ENCODE measurements at places on chromosomes 7 and 10.
A peak's percentile ranks its signal among the peaks of the same experiment; 100 is the strongest.

DNA sequence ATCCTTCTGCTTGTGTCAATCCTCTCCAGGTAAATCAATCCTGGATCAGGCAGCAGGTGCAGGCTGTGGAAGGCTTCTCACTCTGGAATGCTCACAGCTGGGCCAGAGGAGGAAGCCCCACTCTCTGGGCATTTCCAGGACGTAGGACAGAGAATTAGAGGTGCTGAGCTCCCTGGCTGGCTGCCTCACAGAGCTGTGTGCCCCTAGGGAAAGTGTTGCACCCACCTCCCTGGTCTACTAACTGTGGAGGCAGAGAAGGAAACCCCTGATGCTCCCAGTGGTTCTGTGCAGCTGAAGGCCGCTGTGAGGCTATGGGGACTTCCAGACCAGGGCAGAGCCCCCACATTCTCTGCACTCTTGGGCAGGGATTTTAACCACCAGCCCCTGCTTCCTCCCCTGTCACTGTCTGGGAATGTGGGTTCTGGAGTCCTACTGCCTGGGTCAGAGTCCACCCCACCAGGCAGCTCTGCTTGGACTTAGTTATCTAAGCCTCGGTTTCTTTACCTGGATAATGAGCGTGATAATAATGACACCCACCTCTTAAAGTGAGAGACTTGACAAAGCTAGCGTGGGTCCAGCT lies 73.5 kb upstream of the EEPD1 start:
- DNase-seq, result no peak

GRCh38 chr7:120860156-120860555 lies 2.2 kb upstream of the TSPAN12 start:
- no peak for DNase-seq

DNA sequence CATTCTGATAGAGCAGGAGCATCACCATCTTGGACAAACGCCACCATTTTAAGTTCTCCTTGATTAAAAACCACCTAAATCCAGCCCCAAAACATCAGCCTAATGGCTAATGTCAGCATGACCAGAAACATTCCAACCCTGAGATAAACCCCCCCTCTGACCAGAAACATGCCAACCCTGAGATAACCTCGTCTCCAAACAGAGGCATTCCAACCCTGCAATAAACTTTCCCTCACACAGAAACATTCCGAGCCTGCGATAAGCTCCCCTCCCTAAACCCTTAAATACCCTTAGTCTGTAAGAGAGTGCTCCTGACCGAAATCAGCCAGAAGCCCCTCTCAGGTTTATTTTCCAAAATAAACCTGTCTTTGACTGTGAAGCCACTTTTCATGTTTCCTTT lies 76.5 kb downstream of the ADARB2 start:
- DNase-seq, result no peak

- DNase-seq, result no peak
Observed at GRCh38 chr7:46606761-46607160, 685.7 kb upstream of the IGFBP3 start.

- DNase-seq, result no peak
Observed at GRCh38 chr7:92750946-92751345, 85.4 kb downstream of the CDK6 start.

DNA sequence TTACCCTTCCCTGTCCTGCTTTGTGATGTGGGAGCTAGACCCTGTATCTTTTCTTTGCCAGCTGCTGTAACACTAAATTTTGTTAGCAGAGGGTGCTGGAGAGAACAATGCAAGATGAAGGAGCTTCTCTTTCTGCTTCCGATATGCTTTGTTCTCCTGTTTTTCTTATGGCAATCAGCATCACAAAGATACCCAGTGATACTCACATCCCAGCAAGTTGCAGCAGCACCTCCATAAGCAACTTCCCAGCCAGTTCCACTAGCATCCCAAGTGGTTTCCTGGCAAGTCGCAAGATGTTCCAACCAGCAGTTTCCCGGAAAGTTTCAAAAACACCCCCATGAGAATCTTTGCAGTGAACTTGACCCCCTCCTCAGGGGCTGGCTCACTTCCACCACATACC lies 148.6 kb downstream of the IMMP2L start:
- DNase-seq, result no peak

GRCh38 chr10:12507165-12507850 lies 158.0 kb downstream of the CAMK1D start:
- DNase-seq, result no peak

GRCh38 chr10:132364594-132364970 lies 32.4 kb upstream of the PWWP2B start:
- DNase-seq, result peak; percentile 71

DNA sequence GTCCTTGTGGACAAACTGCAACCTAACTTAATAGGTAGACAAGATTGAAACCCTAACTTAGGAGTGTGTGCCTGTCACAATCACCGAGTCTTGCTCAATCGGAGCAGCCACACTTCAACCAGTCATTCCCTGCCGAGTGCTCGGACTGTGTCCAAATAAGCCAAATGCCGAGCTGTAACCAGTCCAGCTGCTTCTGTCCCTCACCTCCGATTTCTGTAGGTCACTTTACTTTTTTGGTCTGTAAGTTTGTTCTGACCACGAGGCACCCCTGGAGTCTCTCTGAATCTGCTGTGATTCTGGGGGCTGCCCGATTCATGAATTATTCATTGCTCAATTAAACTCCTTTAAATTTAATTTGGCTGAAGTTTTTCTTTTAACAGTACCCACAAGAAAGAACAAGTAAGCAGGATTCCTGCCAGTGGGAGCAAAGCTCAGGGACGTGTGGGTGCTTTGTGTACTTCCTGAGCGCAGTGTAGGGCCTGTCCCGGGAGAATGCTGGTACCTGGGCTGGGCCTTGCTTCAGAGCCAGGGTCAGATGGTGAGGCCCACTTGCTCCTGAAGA lies 140.1 kb downstream of the ACTR3B start:
- DNase-seq, result no peak

DNA sequence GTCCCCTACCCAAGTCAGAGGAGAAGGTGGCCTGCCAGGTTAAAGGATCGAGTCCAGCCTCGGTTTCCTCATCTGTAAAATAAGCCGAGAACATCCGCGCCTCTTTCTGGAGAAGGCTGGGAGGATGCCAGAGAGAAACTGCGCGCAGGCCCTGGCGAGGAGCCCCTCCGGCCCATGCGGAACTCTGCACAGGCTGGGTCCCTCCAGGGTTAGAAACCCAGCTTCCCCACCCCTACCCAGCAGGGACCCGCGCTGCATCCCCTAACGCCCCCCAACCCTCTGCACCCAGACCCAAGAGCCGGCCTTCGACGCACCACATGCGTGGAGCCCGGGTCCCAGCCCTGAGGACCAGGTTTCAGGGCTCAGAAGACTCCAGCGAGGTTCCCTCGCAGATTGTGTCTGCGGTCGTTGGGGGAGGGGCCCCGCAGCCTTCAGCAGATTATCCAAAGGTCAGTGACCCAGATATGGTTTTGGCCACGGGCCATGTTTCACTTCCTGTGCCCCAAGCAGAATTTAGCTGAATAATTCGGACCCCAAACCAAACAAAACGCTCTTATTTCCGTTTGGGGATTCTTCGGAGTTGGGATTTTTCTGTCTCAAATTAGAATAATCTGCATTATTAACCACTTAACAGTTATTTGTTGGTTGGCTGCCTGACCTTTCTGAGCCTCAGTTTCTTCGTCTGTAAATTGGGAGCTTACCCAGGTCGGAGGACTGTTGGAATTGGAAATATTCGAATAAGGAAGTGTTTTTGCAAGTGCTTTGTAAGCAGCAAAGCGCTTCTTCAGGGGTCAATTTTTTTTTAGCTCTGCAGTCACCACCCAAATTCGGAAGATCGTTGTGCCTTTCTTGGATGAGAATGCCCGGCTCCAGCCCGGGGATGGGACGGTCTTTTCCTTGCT lies 167.7 kb downstream of the UBE2H start:
- no peak for DNase-seq

DNA sequence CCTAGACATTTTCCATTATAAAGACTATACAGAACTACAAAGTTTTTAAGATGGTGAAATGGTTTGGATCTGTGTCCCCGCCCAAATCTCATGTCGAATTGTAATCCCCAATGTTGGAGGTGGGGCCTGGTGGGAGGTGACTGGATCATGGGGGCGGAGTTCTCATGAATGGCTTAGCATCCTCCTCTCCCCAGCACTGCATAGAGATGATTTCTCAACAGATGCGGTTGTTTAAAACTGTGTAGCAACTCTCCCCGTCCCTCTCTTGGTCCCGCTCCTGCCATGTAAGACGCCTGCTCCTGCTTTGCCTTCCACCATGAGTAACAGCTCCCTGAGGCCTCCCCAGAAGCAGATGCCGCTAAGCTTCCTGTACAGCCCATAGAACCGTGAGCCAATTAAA lies 1.6 kb downstream of the FAM133B start:
- no peak for DNase-seq

DNA sequence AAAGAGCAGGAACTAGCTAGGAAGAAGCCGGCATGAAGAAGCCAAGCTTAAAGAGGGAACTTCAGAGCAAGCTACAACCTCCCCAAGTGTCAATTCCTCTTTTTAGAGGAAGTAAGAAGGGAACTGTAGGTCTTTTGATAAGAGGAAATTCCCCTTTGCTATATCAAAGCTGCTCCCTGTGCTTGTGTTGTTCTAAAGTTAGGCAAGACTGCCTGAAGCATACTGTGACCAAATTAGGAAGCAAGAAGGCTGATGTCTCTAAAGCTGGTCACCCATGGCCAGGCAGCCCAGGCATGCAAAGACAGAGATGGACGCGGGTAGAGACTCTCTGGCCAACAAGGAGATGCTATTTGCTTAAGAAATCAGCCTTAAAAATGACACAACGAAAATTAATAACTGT lies 87.9 kb downstream of the RNF216 start:
- no peak for DNase-seq

DNA sequence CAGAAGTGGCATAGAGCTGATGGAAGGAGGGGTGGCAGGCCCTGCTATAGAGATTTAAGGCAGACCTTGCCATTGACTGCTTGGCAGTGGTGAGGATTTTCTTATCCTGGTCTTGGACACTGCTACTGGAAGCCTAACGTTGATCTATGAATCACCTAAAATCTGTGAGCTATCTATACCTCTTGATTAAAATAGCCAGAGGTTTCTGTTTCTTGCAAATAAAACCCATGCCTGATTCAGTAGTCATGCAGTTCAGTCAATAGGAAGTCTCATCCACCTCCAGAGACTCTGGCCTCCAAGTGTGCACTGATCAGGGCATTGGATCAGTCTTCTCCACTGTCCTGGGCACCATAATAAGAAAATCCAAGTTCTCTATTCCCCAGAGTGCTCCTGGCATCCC lies 286.5 kb downstream of the PTEN start:
- no peak for DNase-seq

DNA sequence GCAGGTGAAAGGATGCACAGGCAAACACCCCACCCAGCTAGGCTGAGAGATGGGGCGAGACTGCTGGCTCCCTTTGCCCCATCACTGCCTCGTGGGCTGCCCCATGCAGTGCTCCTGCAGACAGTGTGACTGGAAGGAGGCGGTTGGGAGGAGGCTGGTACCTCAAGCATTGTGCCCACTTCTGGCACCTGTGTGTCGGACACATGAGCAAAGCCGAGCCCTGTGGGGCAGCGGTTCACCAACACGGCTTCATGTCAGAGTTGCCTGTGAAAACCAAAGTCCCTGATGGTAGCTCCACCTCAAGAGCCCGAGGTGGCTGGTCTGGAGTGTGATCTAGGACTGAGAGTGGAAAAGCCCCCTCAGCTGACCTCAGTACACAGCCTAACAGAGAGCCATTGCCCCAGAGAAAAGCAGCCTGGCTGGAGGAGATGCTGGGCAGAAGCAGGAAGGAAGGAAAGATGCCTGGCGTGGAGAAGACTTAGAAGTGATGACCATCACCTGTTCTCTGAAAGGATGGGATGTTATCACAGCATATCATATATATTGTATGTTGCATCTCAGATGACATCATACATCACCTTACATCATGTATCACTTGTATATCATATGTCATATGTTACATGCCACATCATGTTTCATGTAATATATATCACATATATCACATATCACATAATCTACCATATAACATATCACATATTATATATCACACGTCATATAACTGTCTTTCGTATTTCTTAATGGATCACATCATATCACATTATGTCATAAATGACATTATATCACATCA lies 75.6 kb downstream of the ADCY1 start:
- no peak for DNase-seq

DNA sequence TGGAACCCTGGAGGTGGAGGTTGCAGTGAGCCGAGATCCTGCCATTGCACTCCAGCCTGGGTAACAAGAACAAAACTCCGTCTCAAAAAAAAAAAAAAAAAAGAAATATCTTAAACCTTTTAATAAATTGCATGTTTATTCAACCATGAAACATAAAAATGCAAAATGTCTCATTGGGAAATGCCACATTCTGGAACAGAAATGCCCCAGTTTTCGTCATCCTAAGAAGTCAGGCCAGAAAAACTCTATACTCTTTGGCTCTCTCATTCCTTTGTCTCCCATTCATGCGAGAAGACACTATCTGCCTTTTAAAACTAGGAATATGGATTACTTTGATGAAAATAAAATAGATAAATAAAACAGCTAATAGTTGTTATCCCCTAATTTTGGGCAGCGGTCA lies 21.5 kb upstream of the ABLIM1 start:
- no peak for DNase-seq

DNA sequence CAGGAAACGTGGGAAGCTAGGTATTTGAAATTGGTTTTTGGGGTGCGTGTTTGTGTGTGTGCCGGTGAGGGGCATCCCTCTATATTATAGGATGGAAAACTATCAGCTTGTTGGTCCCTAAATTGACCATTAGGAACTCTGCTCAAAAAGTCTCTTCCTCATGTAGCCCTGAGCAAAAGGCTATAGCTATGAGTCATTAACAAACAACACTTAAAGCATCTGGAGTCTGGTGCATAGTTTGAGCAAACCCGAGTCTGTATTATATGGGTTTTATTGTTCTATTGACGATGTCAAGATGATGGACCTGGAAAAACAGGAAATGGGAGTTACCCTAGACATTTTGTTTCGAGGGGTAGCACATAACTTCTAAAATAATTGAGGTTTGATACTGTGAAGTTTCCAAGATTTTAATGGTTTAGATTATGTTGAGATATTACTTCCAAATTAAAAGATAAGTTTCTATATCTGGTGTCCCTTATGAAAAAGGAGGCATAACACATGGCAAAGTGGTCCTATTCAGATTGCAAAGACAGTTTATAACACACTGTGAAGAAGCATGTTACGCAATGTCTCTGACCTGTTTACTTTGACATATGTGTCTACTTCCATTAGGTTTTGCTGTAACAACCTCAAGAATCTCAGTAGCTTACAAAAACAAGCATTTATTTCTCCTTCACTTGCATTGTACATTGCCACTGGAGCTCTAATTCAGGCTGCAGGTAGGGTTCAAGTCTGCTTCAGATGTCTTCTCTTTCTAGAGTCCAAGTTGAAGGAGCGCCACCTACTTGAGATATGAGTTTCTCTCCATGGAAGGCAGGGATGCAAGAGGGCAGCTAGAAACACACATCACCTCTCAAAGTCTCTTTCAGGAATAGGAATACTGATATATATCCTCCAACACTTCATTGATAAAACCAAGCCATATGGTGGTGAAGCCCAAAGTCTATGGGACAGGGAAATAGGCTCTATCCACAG lies 357.7 kb downstream of the PHF14 start:
- no peak for DNase-seq

GRCh38 chr7:110830778-110831177 lies 260.1 kb upstream of the LRRN3 start:
- DNase-seq, result no peak
